Activated naive CD8-positive, alpha-beta T cell treated with anti-CD3 and anti-CD28 coated beads, Interleukin-2, amount 10 ng/mL, durations not matched to agents 7 days and 5 days (primary cell): ENCODE measurements at places on chromosomes 13 and 19. TPM values are rescaled to one million over a fixed set of nuclear protein-coding genes. Genes with fewer than 3 reads are reported as not detected.

GRCh38 chr19:11265177-11265784, 3.0 kb upstream of the DOCK6 start:
- H3K27ac ChIP-seq: no peak overlapping the region
- no peak for DNase-seq
- H3K27me3 ChIP-seq: peaks cover 73% of the 10 kb centered on the region
- H3K4me3 ChIP-seq: no peak overlapping the region
- no peaks in the 10 kb centered on the region for H3K36me3 ChIP-seq
- peaks cover 6% of the 10 kb centered on the region for H3K4me1 ChIP-seq

GRCh38 chr13:41780715-41781706, 179.9 kb downstream of the VWA8 start:
- no peak overlapping the region for H3K27ac ChIP-seq
- no peaks in the 10 kb centered on the region for H3K4me1 ChIP-seq
- H3K4me3 ChIP-seq: no peak overlapping the region
- no peak for DNase-seq
- peaks cover 3% of the 10 kb centered on the region for H3K36me3 ChIP-seq

DNA sequence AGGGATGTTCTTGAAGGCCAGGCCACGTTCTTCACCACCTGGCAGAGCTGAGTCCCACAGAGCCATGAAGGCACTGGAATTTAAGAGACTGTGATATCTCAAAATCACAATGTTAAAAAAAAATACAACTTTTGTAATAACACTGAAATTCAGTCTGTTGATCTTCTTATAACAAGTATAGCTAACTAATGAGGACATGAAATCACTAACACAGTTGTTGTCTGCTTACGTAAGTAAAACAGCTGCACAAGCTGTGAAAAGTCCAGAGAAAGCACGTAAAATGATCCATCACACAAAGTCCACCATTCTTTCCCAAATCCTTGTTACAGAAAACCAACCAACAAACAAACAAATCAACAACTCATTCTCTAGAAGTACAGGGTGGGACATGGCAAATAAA, 32.9 kb downstream of the FLT3 start:
- DNase-seq: no peak
- H3K36me3 ChIP-seq: no peaks in the 10 kb centered on the region
- H3K27me3 ChIP-seq: peaks cover 10% of the 10 kb centered on the region
- H3K4me3 ChIP-seq: no peak overlapping the region
- no peak overlapping the region for H3K27ac ChIP-seq

DNA sequence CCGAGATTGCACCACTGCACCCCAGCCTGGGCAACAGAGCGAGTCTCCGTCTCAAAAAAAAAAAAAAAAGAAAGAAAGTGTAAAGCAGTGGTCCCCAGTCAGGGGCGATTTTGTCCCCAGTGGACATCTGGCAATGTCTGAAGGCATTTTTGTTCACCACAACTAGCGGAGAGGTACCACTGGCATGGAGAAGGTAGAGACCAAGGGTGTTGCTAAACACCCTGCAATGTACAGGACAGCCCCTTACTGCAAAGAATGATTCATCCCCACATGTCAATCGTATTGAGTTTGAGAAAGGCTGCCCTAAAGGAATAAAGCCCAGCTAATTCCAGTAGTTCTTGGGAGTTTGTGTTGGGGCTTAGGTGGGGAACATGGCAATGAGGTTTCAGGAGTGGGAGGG, 38.7 kb downstream of the CYP4F2 start:
- no peak overlapping the region for H3K4me3 ChIP-seq
- no peaks in the 10 kb centered on the region for H3K36me3 ChIP-seq
- H3K4me1 ChIP-seq: no peaks in the 10 kb centered on the region

GRCh38 chr13:63287926-63288325, 1872.3 kb upstream of the PCDH20 start:
- no peaks in the 10 kb centered on the region for H3K4me1 ChIP-seq
- no peaks in the 10 kb centered on the region for H3K27me3 ChIP-seq
- H3K27ac ChIP-seq: no peak overlapping the region
- DNase-seq: no peak

DNA sequence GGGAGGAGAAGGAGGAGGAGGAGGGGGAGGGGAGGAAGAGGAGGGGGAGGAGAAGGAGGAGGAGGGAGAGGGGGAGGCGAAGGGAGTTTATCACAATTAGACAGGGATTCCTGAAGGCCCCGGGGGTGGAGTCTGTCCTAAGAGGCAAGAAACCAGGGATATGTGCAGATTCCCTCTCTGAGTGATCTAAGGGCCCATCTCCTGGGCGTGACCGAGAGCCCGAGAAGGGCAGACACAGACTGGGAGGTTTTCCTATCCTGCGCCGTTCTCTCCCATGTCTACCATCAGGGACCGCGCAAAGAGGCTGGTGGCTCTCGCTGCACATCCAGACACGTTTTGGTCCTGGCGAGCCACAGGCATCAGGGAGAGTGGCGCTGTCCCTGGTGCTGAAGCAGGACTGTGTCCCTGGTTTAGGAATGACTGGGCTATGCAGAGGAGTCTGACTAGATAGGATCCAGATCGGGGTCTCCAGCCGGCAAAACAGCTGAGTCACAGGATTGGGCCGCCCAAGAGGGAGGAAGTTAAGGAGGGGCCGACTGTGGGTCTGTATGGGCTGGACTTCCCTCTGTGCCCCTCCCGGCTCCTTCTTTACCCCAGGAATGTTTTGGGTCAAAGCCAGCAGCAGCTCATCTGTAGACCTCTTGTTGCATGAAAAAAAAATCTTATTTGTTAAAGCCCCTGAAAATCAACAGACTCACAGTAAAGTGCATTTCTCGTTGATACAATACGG, 17.9 kb upstream of the ZNF175 start:
- peaks cover 35% of the 10 kb centered on the region for H3K27me3 ChIP-seq
- no peak overlapping the region for H3K4me3 ChIP-seq
- H3K4me1 ChIP-seq: peaks cover 23% of the 10 kb centered on the region
- DNase-seq: peak; percentile 69
- no peak overlapping the region for H3K27ac ChIP-seq
- no peaks in the 10 kb centered on the region for H3K36me3 ChIP-seq

DNA sequence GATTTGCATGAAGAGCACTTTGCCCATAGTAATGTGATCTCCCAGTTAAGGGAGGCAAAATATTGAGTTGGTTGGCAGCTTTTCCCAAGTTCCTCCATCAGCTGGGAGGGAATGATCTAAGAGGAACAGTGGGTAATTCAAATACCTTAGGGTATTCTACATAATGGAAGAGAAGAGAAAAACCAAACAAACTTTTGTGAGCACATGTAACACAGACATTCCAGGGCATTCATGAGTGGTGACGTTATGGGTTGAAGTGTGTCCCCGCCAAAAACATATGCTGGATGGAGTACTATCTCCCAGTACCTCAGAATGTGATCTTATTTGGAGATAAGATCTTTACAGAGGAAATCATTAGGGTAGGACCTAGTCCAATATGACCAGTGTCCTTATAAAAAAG, 220.1 kb downstream of the FOXO1 start:
- DNase-seq: no peak
- no peak overlapping the region for H3K27ac ChIP-seq
- peaks cover 2% of the 10 kb centered on the region for H3K27me3 ChIP-seq
- peaks cover 6% of the 10 kb centered on the region for H3K36me3 ChIP-seq
- peaks cover 12% of the 10 kb centered on the region for H3K4me1 ChIP-seq

GRCh38 chr19:9407827-9408226, 27.5 kb downstream of the ZNF266 start:
- DNase-seq: no peak
- peaks cover 45% of the 10 kb centered on the region for H3K36me3 ChIP-seq
- H3K4me3 ChIP-seq: peak overlapping the region; percentile 7
- H3K4me1 ChIP-seq: peaks cover 9% of the 10 kb centered on the region
- H3K27ac ChIP-seq: no peak overlapping the region

DNA sequence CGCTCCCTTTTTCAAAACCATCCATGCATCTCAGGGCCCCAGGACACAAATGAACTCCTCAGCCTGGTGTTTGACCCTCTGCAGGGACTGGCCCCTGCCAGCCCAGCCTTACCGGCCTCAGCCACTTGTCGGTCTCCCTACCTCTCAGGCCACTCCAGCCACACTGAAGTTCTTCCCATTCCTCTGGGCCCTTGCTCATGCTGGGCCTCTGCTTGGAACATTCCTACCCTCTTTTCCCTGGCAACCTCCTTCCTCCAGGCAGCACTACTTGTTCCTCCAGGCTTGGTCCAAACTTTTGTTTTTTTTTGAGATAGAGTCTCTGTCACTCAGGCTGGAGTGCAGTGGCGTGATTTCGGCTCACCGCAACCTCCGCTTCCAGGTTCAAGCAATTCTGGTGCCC, 7.6 kb upstream of the EGLN2 start:
- no peak overlapping the region for H3K4me3 ChIP-seq
- peaks cover 18% of the 10 kb centered on the region for H3K36me3 ChIP-seq
- peaks cover 11% of the 10 kb centered on the region for H3K4me1 ChIP-seq
- no peak for DNase-seq

DNA sequence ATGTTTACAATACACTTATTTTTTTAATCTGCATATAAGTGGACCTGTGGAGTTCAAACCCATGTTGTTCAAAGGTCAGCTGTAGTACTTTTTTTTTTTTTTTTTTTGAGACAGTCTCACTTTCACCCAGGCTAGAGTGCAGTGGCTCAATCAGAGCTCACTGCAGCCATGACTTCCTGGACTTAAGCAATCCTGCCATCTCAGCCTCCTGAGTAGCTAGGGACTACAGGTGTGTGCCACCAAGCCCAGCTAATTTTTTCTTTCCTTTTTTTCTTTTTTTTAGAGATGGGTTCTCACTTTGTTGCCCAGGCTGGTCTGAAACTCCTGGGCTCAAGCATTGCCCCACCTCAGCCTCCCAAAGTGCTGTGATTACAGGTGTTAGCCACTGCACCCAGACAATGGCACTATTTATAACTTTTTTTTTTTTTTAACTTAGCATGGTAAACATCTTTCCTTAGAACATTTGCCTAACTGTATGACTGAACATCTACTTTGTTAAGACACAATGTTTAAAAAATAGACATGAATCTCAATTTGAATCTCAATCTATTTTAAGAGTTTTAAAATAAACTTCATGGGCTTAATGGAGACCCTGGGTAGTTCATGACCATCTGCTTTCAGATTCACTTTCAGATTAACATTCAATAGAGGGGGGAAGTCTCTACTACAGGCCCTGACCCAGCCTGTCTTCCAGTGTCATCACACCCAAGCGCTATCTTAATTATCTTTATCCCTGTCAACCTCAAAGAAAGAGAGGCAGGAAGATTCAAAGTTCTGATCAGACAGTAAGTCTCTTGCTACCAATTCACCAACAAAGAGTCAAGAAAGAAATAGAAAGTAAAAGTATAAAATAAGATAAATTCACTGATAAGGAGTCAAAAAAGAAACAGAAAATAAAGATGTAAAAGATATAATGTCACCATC, 97.7 kb upstream of the DOCK9 start:
- H3K36me3 ChIP-seq: peaks cover 56% of the 10 kb centered on the region
- peak overlapping the region; percentile 71 for H3K4me3 ChIP-seq
- H3K27me3 ChIP-seq: no peaks in the 10 kb centered on the region
- DNase-seq: no peak
- peaks cover 59% of the 10 kb centered on the region for H3K4me1 ChIP-seq

DNA sequence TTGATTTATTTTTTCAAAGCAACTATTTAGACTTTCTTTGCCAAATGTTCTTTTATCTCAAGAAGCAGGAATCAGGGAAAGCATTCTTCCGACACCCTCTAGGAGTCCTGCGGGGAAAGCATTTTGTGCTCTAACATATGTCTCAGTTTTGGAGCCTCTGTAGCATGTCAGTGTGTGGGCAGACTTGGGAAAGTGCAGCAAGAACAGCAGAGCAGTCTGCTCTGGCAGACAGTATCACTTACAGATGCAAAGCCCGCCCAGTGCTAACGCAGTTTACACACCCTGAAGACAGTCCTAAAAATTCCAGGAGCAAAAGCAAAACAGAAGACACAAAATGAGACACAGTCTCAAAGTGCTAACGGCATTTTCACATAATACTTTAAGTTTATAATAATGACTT, 393.5 kb downstream of the KLF12 start:
- peaks cover 22% of the 10 kb centered on the region for H3K4me1 ChIP-seq
- peak overlapping the region; percentile 35 for H3K27ac ChIP-seq
- no peaks in the 10 kb centered on the region for H3K27me3 ChIP-seq
- peak overlapping the region; percentile 67 for H3K4me3 ChIP-seq
- peaks cover 9% of the 10 kb centered on the region for H3K36me3 ChIP-seq

- peak; percentile 31 for DNase-seq
- H3K27me3 ChIP-seq: peaks cover 2% of the 10 kb centered on the region
- H3K27ac ChIP-seq: peak overlapping the region; percentile 91
- peak overlapping the region; percentile 90 for H3K4me3 ChIP-seq
- peaks cover 20% of the 10 kb centered on the region for H3K4me1 ChIP-seq
Measured at GRCh38 chr19:52735734-52736133, 890 bp upstream of the ZNF611 start.

DNA sequence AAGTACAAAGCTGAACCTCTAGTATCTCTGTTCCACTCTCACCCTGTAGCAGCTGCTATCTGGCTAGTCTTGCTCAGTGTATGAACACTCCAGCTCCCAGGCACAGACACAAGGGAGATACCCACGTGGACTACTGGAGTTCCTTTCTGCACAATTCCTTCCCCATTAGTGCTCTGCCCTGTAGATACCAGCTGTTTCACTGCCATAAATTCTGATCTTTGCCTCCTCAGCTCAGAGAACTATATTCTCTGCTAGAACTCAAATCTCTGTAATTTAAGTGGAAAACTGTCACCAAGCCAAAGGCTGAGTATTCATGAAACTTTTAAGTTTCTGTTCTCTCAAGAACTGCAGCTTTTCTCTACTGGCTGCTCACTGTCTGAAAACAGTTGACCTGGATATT, 273.7 kb downstream of the DIAPH3 start:
- no peaks in the 10 kb centered on the region for H3K27me3 ChIP-seq
- no peaks in the 10 kb centered on the region for H3K4me1 ChIP-seq
- no peak overlapping the region for H3K4me3 ChIP-seq
- no peak overlapping the region for H3K27ac ChIP-seq
- DNase-seq: no peak

- DNase-seq: no peak
- no peaks in the 10 kb centered on the region for H3K4me1 ChIP-seq
- H3K27me3 ChIP-seq: no peaks in the 10 kb centered on the region
- no peak overlapping the region for H3K27ac ChIP-seq
- no peak overlapping the region for H3K4me3 ChIP-seq
- no peaks in the 10 kb centered on the region for H3K36me3 ChIP-seq
Measured at GRCh38 chr13:29301027-29301426, 294.5 kb downstream of the SLC7A1 start.

DNA sequence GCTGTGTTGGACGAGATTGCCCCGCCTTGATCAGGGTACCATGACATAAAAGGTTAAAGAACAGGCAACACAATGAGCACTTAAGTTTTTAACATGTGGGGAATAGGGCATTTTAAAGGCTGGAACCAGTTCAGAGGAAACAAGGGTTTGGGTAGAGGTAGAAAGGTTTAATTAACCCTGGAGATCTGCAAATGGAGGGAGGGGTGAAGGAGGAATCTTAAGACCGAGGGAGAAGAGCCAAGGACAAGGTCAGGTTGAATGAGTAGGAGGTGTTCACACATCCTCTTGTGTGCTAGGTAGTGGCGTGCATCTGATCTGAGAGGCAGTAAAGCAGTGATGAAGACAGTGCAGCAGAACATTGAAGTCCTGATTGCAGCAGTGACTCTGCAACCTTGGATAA, 28.5 kb downstream of the SKA3 start:
- H3K27me3 ChIP-seq: no peaks in the 10 kb centered on the region
- peaks cover 15% of the 10 kb centered on the region for H3K36me3 ChIP-seq
- DNase-seq: no peak
- peaks cover 9% of the 10 kb centered on the region for H3K4me1 ChIP-seq

The TDRD3 gene
- 26.5 TPM for total RNA-seq

The TMPRSS9 gene
- total RNA-seq: not detected

The FLT3LG gene
- 282 TPM for total RNA-seq

The ELANE gene
- total RNA-seq: not detected

The ZNF582 gene
- 5.0 TPM for total RNA-seq

The LRP3 gene
- total RNA-seq: 0.43 TPM

The BCKDHA gene
- 26.9 TPM for total RNA-seq
